MG63 (cell line): ENCODE measurements at places on chromosomes 7 and 10. TPM values are rescaled to one million over a fixed set of nuclear protein-coding genes. Genes with fewer than 3 reads are reported as not detected.

DNA sequence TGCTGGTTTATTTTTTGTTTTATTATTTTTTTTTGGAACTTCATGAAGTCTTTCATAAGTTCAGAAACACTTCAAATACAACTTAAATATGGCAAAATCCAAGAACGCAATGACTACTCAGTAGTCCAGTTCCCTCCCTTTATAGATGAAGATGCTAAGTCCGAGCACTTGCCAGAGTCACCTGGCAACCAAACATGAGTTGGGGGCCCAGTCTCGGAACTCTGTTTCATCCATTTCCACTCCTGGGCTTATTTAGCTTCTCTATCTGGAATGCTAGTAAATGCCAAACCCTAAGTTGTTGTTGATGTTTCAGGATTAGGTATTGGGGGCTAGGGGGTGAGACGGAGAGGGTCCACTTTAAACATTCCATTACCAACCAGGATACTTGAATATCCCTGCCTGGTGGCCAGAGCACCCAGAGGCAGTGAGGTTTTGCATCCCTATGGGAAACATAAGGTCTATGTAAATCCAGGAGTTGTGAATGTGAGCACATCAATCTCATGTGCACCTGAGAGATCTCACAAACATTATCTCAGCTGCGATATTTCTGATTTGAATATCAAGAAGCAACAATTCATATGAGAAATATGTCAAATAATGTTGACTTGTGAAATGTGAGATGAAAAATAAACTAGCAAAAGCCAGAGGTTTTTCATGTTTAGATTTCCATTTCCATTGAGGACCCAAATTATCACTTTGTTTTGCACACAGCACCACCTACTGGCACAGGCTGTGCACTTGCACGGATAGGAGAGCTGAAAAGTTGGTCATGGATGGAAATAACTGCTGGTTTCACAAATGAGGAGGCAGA, 129.3 kb downstream of the PKD1L1 start:
- peak; percentile 52 for DNase-seq

The CEP55 gene
- 74.7 and 98.6 TPM in 2 replicates for total RNA-seq

The CRYGN gene
- total RNA-seq: not detected in 2 replicates

The STARD3NL gene
- 70.1 and 81.2 TPM in 2 replicates for total RNA-seq

DNA sequence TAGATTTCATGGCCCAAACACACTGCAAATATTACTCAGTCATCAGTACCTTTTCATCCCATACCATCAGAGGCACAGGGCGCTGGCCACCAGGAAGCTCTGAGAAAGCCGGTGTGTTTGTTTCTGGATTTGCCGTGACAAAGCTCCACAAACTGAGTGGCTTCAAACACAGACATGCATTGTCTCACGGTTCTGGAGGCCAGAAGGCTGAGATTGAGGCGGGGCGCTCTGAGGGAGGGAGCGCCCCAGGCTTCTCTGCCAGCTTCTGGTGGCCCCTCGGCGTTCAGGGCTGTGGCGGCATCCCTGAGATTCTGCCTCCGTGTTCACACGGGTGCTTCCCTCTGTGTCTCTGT, 3.7 kb upstream of the TTYH3 start:
- no peak for DNase-seq

DNA sequence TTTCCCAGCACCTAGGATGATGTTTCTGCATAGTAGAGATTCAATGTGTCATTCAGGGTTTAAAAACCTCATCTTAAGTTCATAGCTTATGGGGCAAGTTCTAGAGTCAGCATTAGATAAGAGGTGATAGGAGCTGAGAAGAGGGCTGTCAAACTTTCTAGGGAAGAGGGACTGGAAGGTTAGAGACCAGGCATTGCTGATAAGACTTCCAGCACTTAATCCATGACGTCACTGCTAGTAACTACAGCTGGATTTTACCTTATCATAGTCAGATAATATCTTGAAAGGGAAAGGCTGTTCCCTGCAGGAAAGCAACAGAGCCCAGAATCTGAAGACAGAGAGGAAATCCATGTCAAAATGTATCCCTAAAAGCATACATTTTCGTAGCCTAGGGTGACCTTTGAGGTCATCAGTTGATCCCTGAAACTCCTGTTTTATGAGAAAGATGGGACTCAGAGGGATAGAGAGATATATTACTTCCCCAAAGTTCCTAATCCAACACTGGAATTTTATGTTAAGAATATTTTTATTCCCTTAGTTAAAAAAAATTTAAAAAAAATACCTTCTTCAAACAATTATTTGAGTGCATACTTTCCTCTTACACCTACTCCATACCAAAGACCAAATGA, 3.3 kb upstream of the CPED1 start:
- no peak for DNase-seq

- no peak for DNase-seq
Observed at GRCh38 chr7:118995350-118995749, 770.8 kb downstream of the ANKRD7 start.

GRCh38 chr10:58950618-58951017, 225.8 kb upstream of the PHYHIPL start:
- DNase-seq: no peak

The PPP1R17 gene
- total RNA-seq: not detected in 2 replicates

The CISD1 gene
- total RNA-seq: 56.9 and 77.5 TPM in 2 replicates
